CD8-positive, alpha-beta memory T cell (primary cell): ENCODE measurements at places on chromosomes 6 and 20.

GRCh38 chr6:156776840-156777576, at the start of gene ARID1B:
TSS of gene ARID1B (plus strand) at chr6:156777378. CDS start at chr6:156777681, 303 bp downstream.
- peak; percentile 86 for DNase-seq

- no peak for DNase-seq
These were observed 9.0 kb downstream of the MOXD1 start for GRCh38 chr6:132392270-132392646.

GRCh38 chr20:63223121-63223825, 7.3 kb upstream of the YTHDF1 start:
- peak; percentile 41 for DNase-seq

GRCh38 chr6:43070028-43070632, 6.0 kb upstream of the PTK7 start:
- DNase-seq = peak; percentile 36

DNA sequence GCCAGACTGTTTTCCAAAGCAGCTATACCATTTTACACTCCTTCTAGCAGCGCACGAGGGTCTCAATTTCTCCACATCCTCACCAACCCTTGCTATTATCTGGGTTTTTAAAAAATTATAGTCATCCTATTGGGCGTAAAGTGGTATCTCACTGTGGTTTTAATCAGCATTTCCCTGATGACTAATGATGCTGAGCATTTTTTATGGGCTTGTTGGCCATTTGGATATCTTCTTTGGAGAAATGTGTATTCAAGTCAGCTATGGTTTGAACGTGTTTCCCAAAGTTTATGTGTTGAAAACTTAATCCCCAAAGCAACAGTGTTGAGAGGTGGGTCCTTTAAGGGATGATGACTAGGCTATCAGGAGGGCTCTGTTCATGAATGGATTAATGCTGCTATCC, 6.7 kb downstream of the MCUR1 start:
- no peak for DNase-seq

DNA sequence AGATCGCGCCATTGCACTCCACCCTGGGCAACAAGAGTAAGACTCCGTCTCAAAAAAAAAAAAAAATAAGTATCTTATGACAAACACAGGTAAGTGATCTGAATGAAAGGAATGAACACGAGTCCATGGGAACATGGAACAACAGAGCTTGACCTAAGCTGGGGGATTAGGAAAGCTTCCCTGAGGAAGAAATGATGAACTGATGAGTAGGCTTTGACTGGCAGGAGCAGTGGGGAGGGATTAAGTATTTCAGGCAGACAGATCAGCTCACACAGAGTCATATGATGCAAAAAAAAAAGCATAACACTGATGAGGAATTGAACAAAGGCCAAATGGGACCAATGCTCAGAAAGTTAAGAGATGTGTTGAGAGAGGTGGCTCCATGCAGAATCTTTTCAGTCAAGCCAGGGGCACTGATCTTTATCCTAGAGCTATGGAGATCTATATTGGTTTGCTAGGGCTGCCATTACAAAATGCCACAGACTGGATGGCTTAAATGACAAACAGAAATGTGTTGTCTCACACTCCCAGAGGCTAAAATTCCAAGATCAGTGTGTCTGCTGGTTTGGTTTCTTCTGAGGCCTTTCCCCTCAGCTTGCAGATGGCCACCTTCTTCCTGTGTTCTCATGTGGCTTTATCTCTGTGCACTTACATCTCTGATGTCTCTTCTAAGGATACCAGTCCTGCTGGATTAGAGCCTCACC, 85.6 kb downstream of the ANKRD6 start:
- DNase-seq = no peak
